ENCODE measurements at places on chromosomes 5 and 9.

DNA sequence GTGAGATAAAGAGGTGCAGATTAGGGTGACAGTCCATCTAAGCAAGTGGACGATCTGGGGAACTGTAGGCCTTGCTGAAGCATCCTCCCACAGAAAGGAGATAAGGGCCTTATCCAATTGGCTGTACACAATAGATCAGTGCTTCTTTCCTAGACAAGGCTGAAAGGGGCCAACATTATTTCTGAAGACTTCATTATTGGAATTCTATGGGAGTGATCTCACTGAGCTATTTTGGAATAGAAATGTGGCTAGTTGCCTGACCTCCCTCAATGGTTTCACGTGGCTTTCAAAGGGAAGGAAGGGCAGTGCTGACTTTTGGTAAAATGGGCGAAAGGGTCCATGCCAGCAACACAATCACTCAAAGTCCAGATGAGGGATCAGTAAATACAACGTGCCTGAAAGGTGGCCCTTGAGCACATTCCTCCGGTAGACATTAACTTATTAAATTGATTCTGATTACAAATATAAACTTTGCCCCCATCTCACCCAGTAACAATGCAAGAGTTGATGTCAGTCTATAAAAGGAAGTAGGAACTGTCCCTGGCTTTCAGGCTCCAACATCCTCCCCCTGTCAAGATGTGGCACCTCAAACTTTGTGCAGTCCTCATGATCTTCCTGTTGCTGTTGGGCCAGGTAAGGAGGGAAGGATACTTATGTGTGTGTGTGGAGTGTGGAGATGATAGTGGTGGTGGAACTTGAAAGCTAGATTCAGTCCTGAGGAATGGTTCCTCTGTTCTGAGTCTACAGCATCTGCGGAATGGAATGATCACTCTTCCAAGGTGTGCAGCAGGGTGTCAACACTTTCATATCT lies at the start of gene LEAP2:
TSS of gene LEAP2 (plus strand) at position 550 of the 811 bp plus-strand sequence. CDS start at position 577, 27 bp downstream.
- DNase-seq = no peak

- DNase-seq = no peak
Measured at GRCh38 chr9:77370064-77370463, 192.7 kb downstream of the VPS13A start.

DNA sequence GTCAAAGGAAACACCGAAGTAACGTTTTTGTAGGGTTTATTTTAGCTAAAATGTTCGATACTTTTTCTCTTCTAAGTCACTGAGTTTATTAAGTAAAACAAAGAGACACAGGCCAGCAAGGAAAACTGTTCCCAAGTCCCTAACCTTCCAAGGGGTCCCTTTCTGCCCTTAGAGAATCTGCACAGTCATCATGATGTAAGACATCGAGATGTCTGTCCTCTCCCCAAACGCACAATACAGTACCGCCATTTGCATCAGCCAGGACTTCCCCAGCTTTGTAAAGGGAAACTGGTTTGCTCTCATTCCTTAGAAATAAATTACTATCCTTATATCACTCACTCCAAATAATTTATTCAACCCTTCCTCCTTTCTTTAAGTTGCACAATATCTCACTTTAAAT lies 89.3 kb downstream of the MARCHF11 start:
- no peak for DNase-seq

DNA sequence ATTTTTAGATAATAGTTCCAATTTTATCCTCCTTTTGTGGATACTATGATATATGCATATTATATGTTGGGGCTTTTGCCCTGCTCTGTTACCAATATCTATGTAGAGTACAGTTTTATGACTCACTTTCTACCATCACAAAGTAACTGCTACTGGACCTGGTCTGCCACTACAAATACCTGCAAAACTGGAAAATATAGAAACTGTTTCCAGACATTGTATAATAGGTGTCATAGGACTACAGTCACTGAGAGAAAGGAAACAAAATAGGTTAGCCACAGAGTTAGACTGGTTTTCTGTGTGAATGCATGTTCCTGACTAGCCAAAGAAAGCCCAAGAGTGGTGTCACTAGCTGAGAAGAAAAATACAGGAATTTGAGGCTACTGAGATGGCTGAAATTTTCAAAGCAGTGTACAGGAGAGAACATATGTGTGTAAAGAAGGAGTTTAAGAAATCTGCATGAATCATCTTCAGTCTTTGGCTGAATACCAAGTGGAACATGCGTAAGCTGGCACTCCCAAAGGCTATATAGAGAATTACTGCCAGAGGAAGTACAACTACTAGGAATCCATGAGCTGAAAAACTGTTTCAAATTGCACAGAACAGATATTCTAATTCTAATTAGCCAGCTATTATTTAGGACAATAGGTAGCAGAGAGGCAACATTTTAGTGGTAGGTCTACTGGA lies 29.0 kb upstream of the FAM174A start:
- no peak for DNase-seq

GRCh38 chr5:90174236-90174635 lies 235.3 kb downstream of the CETN3 start:
- DNase-seq = no peak

DNA sequence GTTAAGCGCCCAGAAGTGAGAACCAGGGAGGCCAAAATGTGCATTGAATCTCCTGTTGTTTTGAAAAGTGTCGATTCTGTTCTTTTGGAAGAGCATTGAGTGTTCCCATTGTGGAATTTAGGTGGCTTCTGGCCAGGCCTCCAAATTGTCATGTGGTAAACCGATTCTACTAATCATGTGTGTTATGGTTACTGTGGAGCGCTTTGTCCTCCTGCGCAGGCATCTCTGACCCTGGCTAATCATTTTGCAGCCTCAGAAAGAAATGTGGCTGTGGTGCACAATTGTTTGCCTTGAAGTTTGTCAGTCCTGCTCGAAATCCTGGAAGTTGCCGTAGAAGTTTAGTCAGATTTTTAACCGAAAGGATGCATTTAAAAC lies 121.3 kb downstream of the RASGRF2 start:
- DNase-seq = no peak

- no peak for DNase-seq
Measured at GRCh38 chr9:22373636-22374035, 73.0 kb upstream of the DMRTA1 start.

DNA sequence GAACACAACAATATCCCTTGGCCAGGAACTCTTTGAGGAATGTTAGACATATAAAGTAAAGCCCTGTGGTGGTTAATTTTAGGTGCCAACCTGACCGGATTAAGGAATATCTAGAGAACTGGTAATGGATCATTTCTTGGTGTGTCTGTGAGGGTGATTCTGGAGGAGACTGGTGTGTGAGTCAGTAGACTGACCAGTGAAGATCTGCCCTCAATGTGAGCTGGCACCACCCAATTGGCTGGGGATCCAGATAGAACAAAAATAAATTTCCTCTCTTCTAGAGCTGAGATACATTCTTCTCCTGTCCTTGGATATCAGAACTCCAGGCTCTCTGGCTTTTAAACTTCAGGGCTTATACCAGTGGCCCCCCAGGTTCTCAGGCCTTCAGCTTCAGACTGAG lies 56.2 kb upstream of the TNPO1 start:
- DNase-seq = no peak

DNA sequence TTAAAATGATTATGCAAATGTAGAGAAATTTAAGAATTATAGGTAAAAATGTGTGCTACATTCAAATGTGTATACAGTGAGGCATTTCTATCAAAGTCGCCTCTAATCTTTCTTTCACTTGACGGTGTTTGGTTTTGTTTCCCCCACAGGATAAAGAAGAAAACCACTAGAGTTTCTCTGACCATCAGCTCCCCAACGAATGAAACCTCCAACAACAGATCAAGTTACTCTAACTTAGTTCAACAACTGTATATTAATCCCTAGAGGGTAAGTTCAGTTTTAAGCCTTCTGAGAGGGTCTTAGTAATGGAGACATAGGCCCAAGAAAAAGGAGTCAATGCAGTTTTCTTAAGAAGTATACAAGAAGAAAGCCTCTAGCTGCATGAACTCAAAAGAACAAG lies 11.5 kb upstream of the MYOT start:
- DNase-seq = no peak

- no peak for DNase-seq
Measured at GRCh38 chr9:99966716-99967115, 60.3 kb downstream of the STX17 start.

- DNase-seq = no peak
Measured at GRCh38 chr9:20041697-20042081, 252.9 kb upstream of the SLC24A2 start.

DNA sequence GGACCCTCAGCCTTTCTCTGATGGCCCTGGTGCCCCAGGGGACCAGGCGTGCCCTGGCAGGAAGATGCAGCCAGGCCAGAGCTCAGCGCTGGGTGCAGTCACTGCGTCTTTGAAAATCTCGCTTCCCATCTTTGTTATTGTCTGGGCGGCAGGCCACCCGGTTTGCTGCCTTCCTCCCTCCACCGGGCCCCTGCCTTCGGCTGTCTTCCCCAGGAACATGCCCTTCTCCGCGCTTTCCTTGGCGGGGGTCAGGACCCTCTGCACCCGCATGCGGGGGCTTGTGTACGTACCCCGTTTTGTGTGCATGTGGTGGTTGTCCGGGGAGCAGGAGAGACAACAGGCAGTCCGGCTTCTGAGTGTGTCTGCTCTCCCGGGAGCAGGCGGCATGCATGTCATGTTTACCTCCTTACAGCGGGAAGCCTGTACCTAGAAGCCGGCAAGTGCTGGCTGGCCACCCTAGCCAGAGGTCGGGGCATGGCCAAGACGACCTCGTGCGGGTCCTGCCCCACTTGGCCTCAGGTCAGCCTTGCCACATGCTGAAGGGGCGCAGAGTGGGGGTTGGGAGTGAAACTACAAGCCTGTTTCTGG lies 49.5 kb downstream of the DAB2IP start:
- DNase-seq = no peak

DNA sequence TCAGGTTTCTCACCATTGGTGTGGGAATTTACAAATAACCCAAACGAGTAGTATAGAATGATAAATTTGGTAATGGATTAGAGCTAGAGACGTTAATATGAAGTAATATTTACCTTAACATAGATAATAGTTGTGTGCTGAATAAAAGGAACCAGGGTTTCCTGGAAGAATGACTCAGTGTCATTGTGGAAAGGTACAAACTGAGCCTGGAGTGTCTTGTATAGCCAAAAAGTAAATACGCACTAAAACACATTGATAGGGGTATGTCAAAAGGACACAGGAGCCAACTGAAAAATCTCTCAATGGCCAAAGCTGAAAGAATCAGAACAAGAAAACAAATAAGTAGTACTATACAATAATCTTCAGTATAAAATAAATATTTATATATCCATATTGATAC lies 363.5 kb downstream of the SLCO4C1 start:
- DNase-seq = no peak

DNA sequence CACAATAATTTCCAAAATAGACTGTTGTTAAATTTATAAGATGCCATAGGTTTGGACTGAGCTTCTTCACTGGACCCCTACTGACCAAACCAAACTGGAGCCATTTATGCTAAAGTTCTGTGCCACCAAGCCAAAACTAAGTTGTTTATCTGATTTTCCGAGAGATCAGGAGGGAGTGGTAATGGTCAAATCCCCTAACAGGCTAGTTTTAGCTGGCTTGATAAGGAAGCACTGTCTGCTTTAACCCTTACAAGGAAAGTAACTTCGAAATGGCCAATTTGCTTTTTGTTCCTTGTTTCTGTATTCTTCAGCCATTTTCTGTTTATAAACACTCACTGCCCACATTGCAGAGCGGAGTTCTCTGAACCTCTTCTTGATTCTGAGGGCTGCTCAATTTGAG lies 246.8 kb upstream of the TUT7 start:
- no peak for DNase-seq

- no peak for DNase-seq
Measured at GRCh38 chr9:120648581-120649197, 65.6 kb downstream of the MEGF9 start.

DNA sequence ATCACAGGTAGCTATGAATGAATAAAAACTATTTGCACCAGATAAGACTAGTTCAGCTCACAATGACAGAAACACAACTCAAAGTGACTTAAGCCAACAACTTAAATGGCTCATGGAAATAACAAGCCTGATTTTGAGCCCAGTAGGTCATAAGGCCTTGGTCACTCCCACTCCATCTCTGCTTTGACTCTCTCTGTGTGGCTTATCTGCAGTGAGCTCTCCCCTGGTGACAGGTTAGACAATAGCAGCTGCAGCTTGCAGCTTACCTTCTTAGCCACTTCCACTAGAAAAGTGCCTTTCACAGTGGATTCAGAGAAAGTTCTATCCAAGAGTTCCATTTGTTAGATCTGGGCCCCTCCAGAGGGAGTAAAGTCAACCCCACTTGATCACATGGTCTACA lies 315.7 kb downstream of the RAB3C start:
- no peak for DNase-seq

- DNase-seq = no peak
Measured at GRCh38 chr5:158165647-158166046, 306.7 kb upstream of the CLINT1 start.

- DNase-seq = no peak
Measured at GRCh38 chr5:117461966-117462365, 887.3 kb upstream of the SEMA6A start.

DNA sequence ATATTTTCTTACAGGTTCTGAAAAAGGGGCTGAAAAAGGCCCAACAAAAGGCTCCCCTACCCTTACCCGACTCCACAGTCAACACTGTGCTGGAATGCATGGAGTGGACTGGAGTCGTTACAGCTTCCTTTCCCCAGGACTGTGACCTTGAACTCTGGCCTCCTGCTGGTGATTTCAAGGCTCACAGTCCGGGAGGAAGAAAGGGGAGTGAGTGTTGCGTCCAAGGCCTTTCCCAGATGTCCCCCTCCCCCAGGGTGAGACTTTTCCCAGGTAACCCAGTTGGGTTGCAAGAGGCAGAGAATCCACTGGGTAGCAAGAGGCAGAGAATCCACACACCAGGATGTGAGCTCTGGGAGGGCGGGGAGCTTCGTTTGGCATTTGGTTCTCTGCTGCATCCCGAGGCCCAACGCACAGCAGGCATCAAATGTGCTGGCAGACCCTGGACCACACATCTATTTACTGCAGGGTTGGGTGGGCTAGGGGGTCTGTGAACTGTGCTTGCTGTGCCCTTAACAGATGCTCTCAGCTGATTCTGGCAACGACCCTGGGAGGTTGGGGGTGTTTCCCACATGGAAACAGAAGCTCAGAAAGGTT lies 37.5 kb downstream of the FABP6 start:
- no peak for DNase-seq

GRCh38 chr5:76983468-76983867 lies 30.6 kb downstream of the CRHBP start:
- DNase-seq = no peak

Measured in stimulated activated CD4-positive, alpha-beta T cell treated with anti-CD3 and anti-CD28 coated beads, Interleukin-12 subunit alpha, Interleukin-12 subunit beta, amount 100 ng/mL, for 24 hours (primary cell).